ENCODE measurements at places on chromosomes 5 and 9.

- DNase-seq, result no peak
Measured at GRCh38 chr5:67240846-67241245, 44.2 kb upstream of the CD180 start.

GRCh38 chr5:131521252-131521651 is 113.8 kb downstream of the RAPGEF6 start:
- no peak for DNase-seq

DNA sequence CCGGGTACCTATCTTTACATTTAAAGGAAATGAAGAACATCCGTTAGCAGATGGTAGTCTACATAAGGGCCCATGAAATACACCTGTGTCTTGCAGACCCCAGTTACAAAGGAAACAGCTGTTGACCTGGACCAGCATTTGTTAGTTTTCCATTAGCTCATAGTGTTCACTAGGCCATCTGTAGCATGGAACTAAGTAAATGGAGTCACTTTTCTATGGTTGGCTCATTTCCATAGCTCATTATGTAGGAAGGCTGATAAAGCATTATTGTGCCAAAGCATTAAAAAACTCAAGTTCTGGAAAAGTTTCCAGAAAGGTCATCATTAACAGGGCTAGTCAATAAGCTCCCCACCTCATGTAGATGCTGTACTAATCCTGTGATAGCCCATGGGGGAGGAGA is 62.1 kb downstream of the PCSK1 start:
- peak; percentile 45 for DNase-seq

DNA sequence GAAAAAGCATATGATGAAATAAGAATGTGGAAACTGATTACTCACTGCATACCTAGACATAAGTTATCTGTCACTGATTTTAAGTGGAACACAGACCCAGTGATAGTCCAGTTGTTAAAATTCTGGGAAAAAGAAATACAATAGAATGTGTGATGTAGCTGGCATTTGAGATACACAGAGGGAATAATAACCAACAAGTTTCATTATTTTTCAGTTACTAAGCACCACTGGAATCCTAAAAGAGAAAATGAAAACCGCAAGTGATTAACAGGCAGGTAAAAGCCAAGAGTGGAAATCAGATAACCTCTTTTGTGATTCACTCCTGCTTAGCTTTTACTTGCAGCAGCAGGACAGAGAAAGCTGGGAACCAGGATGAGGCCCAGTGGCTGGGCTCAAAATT is 994.0 kb upstream of the SEMA6A start:
- DNase-seq, result no peak

GRCh38 chr9:125820100-125820804 is 73.1 kb downstream of the PBX3 start:
- no peak for DNase-seq

- DNase-seq, result no peak
Measured at GRCh38 chr9:126470241-126470993, 143.3 kb upstream of the LMX1B start.

DNA sequence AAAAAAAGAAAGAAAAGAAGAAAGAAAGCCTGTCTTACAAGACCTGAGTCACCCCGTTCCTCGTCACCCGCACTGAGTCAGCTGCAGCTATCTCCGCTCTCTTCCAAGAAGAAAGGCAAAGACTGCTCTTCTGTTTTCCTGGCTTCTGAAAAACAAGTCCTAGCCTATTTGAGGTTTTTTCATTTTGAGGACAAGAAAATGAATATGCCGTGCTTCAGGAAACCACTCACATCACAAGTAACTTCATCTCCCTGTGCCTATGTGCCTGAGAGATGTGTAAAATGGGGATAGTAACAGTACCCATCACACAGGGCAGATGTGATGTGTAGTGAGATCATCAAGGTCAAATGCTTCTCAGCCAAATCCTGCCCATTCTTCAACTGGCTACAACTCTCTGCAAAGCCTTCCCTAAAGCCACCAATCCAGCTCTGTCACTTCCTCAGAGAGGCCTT is 78.4 kb downstream of the GLDC start:
- no peak for DNase-seq

GRCh38 chr5:69467442-69468225 is 25.0 kb upstream of the OCLN start:
- DNase-seq, result no peak

GRCh38 chr9:29339387-29339786 is 1766.1 kb upstream of the C9orf72 start:
- DNase-seq, result peak; percentile 37

- no peak for DNase-seq
Measured at GRCh38 chr5:108686676-108687075, 61.0 kb upstream of the FER start.

DNA sequence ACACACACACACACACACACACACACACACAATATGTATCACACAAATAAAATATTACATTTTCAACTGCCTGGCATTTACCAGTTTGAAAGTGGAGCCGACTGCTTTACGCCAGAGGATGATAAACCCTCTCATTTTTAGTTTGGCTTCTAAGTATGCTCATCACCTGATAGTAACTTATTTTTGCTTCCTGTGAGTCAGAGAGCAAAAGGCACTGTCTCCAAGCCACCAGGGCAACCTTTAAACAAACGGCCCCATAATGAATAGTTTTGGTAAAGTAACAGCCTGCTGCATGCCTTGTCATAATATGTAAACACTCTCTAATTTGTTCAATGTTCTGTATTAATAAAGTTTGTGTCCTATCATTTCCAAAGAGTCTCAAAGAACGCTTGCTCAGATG is 26.9 kb downstream of the KLF4 start:
- no peak for DNase-seq

GRCh38 chr5:123273984-123274383 is 149.2 kb downstream of the CEP120 start:
- no peak for DNase-seq

DNA sequence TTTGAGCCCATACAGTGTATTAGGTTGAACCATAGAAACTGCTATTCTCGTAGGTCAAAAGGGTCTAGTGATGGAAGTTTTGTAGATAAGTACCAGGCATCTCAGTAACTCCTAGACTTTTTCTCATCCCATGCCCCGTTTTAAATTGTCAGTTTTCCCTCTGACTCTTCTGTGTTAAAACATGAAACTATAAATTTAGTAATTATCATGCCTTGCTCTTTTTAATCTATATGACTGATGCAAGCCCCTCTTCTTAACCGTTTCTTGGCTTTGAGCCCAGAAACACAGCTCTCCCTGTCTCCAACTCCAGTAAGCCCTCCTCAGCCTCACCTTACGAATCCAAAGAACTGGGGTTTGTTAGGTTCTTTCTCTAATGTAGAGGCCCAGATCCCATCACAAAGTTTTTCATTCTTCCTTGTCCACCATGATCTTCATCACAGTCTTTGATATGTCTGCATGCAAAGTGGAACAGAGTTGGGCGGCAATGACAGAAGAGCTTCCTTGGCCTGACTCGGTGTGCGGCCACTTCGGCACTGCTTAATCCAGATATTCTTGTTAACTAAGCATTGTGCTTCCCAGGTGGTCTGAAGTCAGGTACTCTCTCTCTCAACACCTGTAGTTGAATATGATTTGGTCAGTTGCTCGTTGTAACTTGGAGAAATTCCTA is 21.1 kb downstream of the RGMB start:
- peak; percentile 28 for DNase-seq

DNA sequence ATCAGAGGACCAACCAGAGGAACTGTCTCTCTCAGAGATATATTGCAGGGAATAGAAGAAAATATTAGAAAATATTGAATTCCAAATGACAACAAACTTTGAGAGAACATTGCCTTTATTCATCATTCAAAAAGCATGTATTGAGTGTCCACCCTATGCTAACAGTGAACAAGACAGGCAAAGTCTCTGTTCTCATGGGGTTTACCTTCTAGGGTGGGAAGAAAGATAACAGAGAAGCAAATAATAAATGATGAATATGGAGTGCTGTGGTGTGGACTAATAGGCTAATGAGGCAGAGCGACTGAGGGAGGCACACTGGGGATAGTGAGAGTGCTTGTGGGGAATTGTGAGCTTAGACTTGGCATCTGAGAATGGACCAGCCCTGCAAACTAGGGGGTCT is 43.4 kb upstream of the SHB start:
- no peak for DNase-seq

GRCh38 chr5:116930616-116931015 is 356.0 kb upstream of the SEMA6A start:
- no peak for DNase-seq
